Activated naive CD4-positive, alpha-beta T cell (primary cell): ENCODE measurements at places on chromosomes 6 and 20.

DNA sequence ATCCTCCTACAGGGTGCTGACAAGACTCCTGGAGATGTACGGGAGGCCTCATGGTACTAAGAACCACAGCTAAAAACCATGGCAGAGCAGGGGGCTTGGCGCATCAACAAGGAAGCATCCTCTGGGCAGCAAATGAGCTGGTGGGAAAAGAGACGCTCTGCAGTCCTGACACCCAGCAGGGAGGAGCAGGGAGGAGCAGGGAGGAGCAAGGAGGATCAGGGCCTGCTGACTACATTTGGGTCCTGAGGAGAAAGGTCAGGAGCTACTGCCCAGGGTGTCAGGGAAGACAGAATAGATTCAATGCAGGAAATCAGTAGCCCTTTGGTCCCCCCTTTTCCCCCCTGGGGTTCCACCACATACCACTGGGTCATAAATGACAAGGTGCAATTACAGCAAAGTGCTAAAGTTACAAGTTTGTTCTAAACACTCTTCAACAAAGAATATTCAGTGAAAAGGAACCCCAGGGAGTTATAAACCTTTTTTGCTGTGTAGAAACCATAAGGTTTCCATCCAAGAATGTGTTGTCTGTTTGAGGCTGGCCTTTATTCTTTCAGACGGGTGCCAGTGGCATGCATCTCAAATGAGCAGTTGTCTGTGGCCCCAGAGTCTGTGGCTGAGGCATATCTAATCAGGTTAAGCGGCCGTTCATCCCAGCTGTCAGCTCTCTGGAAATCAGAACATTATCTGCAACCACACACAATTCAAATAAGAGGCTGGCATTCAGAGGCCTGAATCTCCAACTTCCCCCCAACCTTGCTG is 325.0 kb downstream of the CDC5L start:
- DNase-seq, result no peak

DNA sequence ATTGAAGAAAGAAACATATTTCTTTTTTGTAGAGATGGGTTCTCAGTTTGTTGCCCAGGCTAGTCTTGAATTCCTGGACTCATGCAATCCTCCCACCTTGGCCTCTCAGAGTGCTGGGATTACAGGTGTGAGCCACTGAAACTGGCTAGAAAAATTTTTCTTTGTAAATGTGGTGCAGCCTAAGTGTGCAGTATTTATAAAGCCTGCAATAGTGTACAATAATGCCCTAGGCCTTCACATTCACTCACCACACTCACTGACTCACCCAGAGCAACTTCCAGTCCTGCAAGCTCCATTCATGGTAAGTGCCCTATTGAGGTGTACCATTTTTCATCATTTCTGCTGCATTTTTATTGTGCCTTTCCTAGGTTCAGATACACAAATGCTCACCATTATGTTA is 31.4 kb downstream of the NHSL1 start:
- no peak for DNase-seq

GRCh38 chr6:109243863-109244825 is 138.1 kb downstream of the CD164 start:
- DNase-seq, result no peak

- DNase-seq, result no peak
Observed at GRCh38 chr6:162262466-162263196, 464.9 kb downstream of the PRKN start.

- no peak for DNase-seq
Observed at GRCh38 chr6:25180630-25181349, 98.4 kb upstream of the CARMIL1 start.

DNA sequence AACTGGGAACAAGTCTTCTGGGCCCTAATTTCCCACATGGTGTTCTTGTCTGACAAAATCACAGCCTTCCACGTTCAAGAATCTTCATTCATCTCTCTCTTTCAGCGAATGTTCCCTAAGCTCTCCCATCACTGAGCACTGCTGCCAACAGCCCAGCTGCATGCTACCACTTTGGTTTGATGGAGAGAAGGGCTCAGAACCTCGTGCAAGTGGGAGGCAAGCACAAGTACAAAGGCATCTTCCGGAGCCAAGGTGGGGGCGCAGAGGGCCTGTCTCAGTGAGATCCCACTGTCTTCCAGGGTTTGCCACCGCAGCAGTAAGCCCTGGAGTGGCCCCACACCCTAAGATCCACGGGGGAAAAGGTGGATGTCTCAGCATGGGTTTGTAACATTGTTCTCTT is 17.2 kb downstream of the DLL1 start:
- DNase-seq, result no peak

- no peak for DNase-seq
Observed at GRCh38 chr6:48183178-48183577, 72.2 kb upstream of the PTCHD4 start.

DNA sequence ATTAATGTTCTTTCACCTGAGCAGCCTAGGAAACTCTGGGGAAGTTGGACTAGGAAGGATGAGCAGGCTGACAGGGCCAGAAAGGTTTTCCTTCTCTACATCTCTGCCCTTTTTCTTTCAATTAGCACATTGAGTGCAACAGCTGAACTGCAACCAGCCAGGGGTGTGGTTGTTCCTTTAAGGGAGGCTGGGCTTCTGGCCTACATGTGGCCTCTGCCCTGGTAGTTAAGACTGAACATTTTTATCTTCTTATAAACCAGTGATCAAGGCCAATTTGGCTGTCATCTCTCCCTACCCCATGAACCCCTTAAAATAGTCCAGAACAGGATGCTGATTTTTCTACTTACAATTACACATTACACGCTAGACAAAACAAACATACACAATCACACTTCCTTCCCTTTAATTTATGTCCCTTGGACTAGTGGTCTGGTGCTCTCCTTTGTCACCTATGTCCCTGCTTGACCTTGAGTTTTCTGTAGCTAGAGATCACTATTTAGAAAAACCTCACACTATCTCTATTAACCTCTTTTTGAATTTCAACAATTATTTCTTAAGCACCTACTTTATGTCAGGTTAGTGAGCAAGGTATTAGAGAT is 60.3 kb downstream of the RNF217 start:
- DNase-seq, result no peak

GRCh38 chr6:157123234-157123633 is 200.1 kb downstream of the TMEM242 start:
- no peak for DNase-seq

DNA sequence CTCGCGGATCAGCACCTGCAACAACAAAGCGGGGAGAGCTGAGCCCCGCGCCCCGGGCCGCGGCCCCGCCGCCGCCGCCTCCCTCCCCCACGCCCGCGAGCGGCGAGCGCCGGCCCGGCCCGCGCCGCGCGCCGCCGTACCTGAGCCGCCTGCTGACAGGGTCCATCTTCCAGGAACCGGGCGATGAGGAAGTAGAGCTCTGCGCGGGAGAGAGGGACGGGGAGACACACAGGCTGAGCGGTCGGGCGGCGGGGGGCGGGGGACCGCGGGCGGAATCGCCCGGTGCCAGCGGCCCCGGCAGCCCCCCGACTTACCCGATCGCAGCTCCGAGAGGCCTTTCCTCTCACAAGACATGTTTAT is 359 bp downstream of the PHIP start:
- DNase-seq, result no peak

DNA sequence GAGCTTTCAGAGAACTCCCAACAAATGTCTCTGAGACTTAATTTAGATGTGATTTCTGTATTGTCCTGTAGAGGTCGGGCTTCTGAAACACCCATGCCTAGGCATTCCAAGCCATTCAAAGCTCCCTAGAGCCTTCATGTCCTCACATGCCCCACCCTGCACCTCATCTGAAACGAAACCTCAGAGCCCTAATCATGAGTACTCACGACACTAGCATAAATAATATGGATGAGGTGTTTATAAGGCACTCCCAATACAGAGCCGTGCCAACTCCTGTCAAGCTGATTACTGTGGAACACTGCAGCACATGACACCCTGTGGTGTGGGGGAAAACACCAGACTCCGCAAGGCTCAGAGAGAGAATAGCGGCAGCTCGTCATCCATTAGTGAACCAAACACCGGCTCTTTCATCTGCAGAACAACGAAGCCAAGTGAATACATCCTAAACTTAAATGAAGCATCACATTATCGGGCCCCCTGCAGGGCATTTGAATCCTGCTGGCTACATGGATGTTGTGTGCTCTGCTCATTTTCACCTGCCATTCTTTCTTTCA is 83.8 kb downstream of the FNDC1 start:
- no peak for DNase-seq

DNA sequence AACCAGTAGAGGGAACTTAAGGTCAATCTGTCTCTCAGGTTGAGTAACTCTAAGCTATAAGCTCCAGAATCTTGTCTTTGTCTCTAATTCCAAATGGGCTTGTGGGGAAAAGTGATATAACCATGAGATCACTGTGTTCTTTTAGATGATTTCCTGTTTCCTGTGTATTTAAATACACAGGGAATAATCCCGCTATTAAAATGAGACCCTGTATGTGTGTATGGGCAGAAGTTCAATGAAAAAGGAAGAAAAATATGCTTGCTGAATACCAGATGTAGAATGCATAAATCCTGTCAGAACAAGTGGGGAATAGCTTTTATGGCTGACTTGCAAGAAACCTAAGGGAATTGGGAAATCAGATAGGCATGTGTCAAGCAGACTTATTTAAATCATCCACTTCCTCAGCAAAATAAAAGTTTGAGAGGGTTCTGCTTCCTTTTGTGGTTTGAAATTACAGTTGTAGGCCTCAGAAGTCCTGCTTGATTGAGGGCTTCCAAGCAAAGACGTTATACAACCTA is 164.7 kb upstream of the PDE7B start:
- no peak for DNase-seq

DNA sequence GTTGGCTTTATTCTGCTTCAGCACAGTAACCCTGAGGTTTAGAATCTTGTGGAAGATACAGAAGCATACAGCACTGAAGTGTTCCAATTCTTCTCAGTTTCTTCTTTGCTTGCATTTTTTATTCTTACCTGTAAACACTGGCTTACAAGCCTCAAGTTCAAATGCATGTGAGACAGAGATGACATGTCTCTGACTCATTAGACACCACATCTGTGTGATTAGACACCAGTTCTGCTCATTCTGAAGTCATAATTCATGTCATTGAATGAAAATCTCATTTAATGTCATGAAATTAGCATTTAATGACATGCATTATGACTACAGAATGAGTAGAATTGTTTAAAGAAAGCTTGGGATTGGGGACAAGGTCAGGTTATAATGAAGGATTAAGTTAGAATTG is 5.8 kb downstream of the GZF1 start:
- DNase-seq, result no peak

DNA sequence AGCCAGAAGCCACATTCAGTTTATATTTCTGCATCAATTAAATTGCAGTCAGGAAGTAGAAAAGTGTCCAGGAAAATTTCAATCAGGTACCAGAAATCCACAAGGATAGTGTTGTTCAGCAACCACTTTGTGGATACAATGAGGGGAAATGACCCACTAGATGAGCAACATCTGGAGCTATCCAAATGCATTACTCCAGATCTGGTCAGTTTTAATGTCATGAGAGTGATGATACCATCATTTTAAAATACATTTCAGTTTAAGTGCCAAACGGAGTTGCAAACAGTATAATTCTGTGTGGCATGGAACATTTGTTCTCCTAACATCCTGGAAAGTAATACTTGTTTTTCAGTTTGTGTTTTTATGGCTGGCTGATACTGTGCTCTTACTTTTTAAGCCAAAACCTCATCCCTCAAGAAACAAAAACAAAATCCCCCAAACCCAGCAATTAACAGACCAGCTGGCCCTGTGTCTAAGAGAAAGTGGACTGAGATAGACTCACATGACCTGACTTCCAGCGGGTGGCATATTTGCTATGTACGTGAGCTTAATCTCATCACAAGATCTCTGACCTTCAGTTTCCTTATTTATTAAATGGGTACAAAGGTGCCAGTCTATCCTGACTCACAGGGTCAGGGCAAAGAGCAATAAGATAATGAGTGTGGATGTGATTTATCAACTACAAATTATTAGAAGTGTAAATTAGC is 58.8 kb upstream of the CNKSR3 start:
- no peak for DNase-seq

- DNase-seq, result no peak
Observed at GRCh38 chr20:51019656-51020592, 3.0 kb downstream of the KCNG1 start.

DNA sequence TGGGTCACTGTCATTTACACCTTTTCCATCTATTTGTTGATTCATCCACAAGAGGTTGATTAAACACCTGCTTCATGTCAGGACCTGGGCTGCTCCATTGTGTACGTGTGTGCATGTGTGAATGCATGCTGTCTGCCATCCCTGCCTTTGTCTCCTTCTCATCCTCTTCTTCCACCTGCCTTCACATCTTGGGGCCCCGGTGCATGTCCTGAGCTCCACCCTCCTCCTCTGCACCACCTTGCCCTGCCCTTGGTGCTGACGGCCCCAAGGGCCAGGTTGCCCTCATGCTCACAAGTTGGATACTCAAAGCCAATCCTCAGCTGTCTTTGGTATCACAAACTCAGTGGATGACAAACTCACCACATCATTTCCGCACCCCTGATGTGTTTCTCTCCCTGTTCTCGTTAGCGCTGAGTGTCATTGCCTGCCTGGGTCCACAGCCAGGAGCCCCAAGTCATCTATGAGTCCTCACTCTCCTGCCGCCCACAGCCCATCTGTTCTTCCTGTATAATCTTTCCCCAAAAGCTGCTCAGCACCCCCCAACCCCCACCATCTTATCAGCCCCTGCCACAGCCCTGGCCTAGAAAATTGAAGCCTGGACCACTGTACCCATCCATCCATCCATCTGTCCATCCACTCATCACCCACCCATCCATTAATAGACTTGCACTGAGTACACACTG is 85.0 kb downstream of the SRC start:
- DNase-seq, result no peak

GRCh38 chr6:39377539-39377950 is 55.0 kb upstream of the KCNK16 start:
- DNase-seq, result no peak

DNA sequence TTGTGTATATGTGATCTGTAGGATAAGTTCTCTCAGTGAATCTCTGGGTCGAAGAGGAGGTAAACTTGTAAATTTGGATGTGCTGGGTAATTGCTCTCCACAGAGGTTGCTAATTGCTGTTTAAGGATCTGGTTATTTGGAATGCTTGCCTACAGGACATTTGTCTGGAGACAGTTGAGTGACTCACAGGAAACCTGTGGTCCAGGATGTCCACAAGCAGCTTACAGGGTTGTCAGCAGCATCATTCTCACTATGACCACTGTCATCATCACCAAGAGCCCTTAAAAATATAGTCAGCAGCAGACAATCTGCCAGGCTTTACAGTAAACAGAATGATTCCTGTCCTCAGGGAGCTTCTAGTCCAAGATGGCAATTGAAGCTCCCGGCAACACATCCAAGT is 31.2 kb upstream of the KCNK5 start:
- DNase-seq, result no peak

DNA sequence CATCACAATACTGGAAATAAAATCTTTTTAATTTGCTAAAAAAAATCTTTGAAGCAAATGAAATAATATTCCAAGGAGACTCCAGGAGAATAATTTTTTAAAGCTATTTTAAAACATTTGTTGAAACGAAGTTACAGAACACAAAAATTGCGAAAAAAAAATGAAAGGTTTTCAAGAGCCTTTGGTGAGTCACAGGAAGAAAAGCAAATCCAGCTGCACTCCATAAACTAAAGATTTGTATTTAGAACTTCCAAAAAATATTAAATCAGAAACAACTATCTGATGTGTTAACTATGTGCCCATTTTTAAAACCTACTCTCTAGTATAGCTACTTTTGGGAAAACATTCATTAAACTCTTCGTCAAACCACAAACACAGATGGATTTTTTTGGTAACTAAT is 23.6 kb downstream of the PDSS2 start:
- no peak for DNase-seq

GRCh38 chr6:73631849-73632248 is 21.9 kb downstream of the SLC17A5 start:
- no peak for DNase-seq

GRCh38 chr6:105628156-105628860 is 225.4 kb upstream of the PREP start:
- DNase-seq, result no peak

- DNase-seq, result peak; percentile 53
Observed at GRCh38 chr20:57381596-57382503, 9.3 kb upstream of the RBM38 start.
